ENCODE measurements at places on chromosomes 6 and 20.

GRCh38 chr6:115717062-115717461, 343.6 kb downstream of the FRK start:
- DNase-seq, result no peak

DNA sequence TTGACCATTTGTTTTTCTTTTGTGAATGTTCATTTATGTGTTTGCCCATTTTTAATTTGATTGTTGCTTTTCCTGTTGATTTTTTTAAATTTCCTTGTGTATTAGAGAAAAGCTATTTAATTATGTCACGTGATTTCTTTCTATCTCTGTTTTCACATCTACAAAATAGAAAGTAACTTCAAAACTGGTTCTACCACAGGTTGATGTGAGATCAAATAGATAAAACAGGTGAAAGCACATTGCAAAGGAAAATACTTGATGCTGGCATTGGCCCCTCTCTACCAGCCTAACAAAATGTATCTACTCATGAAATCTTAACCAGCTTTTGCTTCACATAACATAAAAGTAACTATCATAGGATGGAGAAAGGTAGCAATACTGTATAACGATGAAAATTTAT, 129.2 kb downstream of the TMEM242 start:
- DNase-seq, result no peak

- no peak for DNase-seq
Observed at GRCh38 chr6:13559251-13559650, 15.2 kb upstream of the SIRT5 start.

- no peak for DNase-seq
Observed at GRCh38 chr6:143958839-143959399, 49.1 kb downstream of the PLAGL1 start.

DNA sequence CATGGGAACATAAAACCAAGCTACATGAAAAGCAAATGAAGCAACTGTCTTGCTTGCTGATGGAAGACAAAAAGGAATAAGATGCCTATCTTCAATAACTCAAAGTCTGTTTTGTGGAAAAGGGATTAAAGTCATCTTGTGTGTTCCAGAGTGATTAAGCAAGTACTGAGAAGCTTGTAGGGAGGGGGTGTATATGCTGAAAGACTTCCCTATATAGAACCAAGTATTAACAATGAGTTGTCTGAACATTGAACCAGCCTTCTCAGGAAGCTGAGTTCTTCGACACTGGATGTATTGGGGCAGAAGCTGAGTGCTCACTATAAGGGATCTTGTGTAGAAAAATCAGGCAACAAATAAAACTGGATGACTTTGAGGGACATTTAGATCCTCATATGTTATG, 451.8 kb downstream of the CD83 start:
- DNase-seq, result no peak

GRCh38 chr20:14997791-14998190, 660.4 kb upstream of the FLRT3 start:
- DNase-seq, result no peak

DNA sequence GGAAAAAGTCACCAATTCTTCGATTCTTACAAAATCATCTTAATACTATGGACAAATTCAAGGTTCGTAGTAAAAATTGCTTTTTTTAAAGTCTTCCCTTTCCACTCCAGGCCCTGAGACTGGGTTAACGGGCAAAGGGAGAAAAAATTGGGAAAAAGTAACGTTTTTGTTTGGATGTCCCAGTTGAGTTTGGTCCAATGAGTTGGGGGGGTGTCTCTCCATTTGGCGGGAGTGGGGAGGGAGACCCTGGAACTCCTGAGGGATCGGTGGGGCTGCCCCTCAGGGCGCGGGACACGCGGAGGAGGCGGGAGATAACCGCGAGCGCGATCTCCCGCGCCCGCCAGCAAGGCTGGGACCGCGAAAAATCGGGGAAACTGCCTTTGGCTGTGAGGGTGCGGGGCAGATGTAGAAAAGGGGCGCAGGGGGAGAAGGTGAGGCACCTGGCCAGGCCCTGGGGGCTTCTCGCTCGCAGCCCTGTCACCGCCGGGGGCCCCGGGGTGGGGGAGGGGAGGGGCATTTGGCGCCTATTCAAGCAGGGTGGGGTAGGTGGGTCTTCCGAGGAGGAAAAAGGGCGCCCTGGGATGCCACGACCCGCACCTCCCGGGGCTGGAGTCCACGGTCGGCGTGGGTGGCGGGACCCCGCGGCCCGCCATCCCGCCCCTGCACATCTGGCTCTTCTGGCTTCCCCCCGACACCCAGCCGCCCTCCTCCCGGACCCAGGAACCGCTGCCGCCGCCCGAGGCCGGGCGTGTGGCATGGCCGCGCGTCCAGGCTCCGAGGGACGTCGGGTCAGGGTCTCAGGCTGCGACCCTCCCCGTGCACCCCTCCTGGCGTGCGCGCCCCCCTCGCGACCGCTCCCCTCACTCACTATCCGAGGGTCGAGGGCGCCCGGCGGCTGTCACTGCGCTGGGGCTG, 595 bp downstream of the FBXO5 start:
- no peak for DNase-seq

- DNase-seq, result peak; percentile 21
Observed at GRCh38 chr20:8305449-8305978, 173.4 kb downstream of the PLCB1 start.

- DNase-seq, result no peak
Observed at GRCh38 chr6:134455319-134455718, 137.4 kb upstream of the SGK1 start.

- no peak for DNase-seq
Observed at GRCh38 chr6:163460307-163460782, 45.8 kb downstream of the QKI start.

- no peak for DNase-seq
Observed at GRCh38 chr6:4889701-4890100, 113.5 kb downstream of the CDYL start.

- DNase-seq, result no peak
Observed at GRCh38 chr6:24078200-24078599, 47.8 kb upstream of the NRSN1 start.

DNA sequence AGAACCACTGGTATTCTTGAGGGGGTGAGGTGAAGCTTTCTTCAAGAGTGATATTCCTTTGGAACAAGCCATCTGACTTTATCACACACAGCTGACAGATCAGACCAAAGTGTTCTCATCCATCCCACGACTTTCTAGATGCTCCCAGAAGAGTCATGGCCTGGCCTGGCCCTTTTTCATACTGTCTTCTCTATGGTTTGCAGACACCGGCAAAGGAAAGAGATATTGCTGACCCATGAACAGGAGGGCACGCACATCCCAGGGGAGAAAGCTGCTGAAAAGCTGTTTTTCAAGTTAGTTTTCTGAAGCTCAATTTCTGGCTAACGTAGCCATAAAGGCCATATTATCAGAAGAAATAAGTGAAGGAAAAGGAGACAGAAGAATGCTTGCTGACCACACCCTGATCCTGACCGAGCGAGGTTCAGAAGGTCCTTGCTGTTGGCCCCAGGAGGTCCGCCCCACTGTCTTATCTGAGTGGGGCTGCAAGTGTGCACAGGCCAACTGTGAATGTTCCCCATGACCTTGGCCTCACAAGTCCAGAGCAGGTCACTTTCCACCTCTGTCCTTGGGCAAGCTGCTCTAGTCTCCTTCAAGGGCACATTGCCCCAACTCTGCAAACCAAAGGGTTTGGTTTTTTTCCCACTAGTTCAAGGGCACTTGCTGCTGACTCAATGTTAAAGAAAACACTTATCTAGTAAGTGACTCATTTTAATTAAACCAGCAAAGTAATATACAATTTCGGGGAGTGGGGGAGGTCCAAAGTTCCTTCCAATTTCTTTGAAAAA, 2.0 kb downstream of the ACSS1 start:
- no peak for DNase-seq

Measured in stimulated activated CD8-positive, alpha-beta memory T cell treated with anti-CD3 and anti-CD28 coated beads, Interleukin-15, amount 100 ng/mL, for 1 hour (primary cell).